ENCODE measurements at places on chromosomes 7 and 10. TPM values are rescaled to one million over a fixed set of nuclear protein-coding genes. Genes with fewer than 3 reads are reported as not detected.

GRCh38 chr7:53642361-53642760, 606.9 kb downstream of the POM121L12 start:
- no peak for DNase-seq

GRCh38 chr10:4301291-4302045, 516.5 kb upstream of the KLF6 start:
- no peak for DNase-seq

The PHF14 gene
- polyA plus RNA-seq, result 38.3 TPM

DNA sequence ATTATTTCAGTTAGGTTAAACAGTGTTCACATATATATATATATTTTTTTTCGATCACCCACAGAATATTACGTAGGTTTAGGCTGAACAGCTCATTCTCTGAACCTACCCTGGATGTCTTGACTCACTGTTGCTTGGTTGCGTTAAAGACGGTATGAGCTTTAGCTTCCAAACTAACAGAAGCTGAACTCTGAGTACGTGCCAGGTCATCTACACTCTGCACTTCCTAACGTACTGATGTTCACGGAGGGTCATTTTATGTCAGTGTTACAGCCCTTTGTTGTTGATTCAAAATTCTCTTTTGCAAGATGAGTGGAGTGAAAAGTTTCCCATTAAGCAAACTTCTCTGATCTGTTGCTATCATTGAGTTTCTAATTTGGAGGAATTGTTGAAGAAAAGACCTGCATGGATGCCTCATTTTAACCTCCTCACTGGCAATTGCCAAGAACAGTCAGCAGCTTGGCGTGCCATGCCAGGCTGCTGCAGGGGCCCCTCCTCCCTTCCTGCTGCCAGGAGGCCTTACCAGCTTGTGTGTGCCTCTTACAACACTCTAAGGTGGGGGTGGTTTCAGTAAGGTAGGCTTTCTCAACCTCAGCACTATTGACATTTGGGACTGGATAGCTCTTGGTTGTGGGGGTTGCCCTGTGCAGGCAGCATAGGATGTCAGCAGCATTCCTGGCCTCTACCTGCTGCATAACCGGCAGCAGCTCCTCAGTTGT, 44.3 kb downstream of the INSYN2A start:
- no peak for DNase-seq

The ENTPD1 gene
- polyA plus RNA-seq, result 12.7 TPM

DNA sequence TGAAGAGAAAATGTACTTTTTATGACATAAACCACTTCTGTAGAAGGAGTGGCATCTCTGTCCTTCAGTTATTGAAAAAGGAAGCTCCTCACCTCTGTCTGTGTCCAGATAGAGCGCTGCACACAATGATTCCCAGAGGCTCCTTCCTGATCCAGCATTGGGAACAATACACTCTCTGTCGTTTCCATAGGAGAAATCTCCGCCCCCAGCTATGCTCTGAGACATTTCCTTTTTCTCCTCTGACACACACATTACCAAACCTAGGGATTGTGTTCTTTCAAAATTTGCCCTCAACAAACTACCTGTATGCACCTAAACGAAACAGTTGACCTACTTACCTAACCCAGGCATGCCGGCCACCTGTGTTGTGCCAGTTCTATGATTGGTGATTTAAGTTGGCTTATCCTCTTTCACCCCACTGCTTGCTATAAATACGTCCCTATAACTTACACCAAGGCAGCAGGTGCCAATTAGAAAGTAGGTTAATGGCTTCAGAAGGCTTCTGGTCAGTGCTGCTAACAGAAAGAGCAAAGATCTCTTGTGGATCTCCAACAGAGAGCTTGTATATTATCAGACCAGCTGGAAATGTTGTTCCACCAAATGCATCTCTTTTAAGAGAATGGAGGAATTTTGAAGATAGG, 140.1 kb upstream of the JCAD start:
- no peak for DNase-seq

DNA sequence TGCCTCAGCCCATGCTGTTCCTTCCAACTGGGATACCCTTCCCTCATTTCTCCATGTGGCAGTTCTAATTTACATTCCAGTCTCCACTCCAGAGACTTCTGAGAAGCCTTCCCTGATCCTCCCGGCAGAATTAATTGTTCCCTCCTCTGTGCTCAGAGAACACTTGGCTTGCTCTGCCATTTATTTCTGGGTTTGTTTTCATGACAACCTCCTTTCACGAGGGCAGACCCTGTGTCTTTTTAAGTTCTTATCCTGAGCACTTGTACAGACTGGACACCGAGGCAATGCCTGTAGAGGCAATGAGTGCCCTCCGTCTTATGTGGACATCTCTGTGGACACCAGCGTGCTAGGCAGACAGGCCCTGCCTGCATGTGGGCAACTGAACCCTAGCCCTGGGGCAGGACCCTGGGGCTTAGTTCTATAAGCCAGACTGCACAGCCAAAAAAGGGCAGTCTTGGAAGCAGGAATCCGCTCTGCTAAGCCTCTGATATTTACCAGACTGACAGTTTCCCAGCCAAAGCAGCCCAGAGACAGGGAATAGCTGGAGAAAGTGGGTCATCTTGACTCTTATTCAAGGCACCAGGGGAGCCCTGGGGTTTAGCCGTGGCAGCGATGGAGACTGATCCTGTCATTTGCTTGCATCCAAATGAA, 474.0 kb downstream of the RPS24 start:
- no peak for DNase-seq

DNA sequence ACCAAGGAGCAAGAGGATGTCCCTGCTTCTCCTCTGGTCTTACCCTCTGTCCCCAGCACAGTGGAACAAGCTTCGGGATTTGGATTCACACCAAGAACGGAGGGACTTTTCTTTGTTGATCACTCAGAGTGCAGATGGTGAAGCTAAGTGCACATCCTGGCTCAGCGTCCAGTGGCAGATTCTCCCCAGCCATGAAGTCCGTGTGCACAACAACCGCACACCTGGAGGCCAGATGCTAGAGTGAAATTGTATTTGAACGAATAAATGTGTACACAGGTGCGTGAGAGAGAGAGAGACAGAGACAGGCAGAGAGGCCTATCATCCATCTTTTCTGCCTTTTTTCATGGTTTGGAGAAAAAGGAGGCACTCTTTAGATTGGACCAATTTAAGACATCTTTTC, 31.5 kb downstream of the ASB13 start:
- DNase-seq, result no peak

DNA sequence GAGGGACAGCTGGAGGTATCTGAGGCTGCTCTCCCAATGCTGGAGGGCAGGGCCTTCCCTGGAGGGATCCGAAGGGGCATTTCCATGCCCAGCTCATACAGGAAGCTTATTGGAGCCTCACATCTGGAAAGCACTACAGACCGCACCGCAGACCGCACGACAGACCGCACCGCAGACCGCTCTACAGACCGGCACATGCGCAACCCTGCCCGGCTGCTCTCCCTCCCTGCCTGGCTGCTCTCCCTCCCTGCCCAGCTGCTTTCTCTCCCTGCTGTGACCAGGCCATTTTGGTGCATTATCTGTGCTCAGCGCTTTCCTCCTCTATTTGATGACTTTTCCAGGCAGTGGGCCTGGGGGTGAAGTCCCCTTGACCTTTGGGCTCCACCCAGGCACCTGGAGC, 39.6 kb upstream of the EN2 start:
- no peak for DNase-seq

DNA sequence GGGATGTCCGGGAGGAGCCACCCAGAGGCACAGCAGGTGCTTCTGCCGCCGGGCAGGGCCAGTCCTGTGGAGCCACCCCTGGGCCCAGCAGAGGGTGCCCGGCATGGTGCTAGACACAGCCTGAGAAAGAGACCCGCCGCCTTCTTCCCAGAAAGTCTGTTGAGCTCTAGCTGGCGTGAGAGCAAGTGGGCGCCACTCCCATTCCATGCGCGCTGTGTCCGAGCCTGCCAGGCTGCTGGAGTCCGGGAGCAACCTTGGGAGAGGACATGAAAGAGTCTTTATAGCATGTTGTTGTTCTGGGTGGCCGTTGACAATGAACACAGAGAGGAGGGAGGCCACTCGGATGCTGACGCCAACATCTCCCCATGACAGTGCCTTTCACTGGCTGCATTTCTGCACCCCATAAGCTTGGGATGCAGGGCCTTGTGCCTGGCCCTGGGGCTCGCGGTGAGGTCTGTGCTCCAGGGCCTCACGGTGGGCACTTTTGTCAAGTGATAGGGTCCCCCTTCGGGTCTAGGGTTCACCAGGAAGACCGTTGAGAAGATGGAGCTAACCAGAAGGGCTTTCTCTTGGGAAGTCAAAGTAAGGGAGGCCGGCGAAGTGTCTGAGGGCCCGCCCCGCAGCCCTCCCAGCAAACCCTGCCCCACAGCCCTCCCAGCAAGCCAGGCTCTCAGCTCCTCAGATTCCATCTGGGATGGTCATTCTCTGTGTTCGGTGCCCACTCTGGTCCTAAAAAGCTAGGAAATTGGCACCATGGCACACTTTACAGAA, 47.3 kb downstream of the NKX6-2 start:
- DNase-seq, result no peak

DNA sequence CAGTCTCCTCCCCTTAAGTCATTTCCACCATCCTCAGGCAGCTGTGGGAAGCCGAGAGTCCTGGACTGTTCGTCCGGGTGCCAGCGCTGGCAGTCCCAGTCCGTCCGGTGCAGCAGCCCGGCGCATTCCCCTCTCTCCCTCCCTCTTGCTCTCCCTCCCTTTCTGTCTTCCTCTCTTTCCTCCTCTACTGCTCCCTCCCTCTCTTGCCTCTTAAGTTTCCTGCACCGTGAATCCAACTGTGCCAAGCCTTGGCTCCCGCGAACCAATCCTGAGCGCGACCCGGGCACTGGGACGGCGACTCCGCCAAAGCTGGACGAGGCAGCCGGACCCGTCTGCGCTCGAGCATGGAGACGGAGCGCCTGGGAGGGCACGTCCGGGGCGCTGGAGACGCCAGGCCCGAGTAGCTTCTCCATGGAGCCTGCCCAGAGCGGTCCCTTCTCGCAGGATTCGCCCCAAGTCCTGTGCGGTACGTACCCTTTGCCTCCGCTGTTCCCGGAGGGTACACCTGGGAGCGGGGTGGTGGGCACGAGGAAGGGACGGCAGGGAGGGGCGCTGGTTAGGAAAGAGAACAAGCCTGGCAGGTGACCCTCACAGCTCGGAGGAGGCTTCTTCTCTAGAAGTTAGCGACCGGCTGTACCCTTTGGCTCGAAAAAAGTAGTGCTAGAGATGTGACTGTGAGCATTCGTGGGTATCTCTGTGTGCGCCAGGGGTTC, 1.0 kb downstream of the NXPH1 start:
- no peak for DNase-seq

DNA sequence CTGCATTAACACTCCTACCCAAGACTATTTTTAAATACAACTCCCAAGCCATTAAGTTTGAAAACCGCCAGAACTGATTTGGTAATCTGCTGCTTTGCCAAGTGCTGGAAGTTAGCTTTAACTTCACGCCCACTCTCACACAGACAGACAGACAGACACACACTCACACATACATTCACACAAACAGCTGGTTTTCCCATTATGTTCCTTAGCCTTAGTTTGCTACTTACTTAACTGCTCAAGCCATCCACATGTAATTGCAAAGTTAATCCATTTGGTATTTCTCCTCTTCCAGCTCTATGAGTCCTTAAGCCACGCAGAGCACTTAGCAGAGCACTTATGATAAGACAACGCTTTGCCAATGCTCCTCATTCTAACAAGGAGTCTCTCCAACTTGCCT, 8.3 kb downstream of the COBL start:
- DNase-seq, result no peak
